ENCODE measurements at places on chromosomes 1 and 21.

DNA sequence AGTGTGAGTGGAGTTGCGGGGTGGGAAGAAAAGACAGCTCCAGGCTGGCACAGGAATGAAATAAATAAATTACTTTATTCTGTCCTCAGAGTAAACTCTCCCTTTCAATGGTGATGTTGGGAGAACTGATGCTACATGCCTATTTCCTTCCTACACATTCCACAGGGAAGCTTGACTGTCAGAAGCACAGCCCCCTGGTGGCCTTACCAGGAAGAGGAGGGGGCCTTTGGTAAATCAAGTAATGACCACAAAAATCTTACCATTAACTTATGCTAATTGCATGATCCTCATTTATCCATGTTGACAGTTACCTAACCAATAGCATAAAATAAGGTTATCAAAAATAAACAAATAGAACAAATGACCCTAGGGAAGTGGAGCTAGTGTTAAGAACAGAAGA is 605.0 kb upstream of the PKN2 start:
- no peaks in the 10 kb centered on the region for H3K4me1 ChIP-seq
- no peaks in the 10 kb centered on the region for H3K27me3 ChIP-seq
- H3K27ac ChIP-seq, result no peak overlapping the region
- no peak overlapping the region for H3K4me3 ChIP-seq
- no peaks in the 10 kb centered on the region for H3K36me3 ChIP-seq
- DNase-seq, result peak; percentile 10

DNA sequence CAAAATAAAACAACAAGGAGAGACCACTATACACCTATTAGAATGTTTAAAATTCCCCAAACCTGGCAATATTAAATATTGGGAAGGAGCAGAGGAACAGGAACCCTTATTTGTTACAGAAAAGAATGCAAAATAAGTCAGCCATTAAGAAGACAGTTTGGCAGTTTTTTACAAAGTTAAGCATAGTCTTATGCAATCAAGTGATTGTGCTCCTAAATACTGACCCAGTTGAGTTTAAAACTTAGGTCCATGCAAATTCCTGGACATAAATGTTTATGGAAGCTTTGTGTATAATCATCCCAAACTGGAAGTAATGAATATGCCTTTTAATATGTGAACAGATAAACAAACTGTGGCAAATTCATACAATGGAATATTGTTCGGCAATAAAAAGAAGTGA is 72.9 kb upstream of the RGS4 start:
- no peak overlapping the region for H3K27ac ChIP-seq
- no peak for DNase-seq
- no peak overlapping the region for H3K4me3 ChIP-seq

GRCh38 chr1:58325866-58326265 is 220.7 kb downstream of the OMA1 start:
- H3K27ac ChIP-seq, result no peak overlapping the region
- H3K36me3 ChIP-seq, result no peaks in the 10 kb centered on the region
- no peak overlapping the region for H3K4me3 ChIP-seq
- DNase-seq, result no peak
- H3K4me1 ChIP-seq, result no peaks in the 10 kb centered on the region
- no peaks in the 10 kb centered on the region for H3K27me3 ChIP-seq

DNA sequence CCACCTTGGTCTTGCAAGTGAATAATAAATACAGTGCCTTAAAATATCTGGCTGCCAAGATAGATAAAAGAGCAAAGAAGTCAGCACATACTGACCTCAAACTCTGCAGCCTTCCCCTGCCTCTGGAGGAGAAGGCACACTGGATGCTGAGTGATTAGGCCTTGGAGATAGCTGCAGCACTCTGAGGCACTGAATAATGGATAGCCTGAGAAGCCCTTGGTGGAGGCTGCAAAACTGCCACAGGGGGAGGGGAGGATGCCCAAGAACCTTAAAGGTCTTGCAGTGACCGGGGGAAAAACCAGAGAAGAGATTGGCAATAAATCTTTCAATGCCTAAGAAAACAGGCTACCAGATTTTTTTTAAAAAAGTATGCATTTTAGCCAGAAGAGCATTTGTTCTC is 167.4 kb upstream of the PRMT6 start:
- no peaks in the 10 kb centered on the region for H3K27me3 ChIP-seq
- no peak overlapping the region for H3K27ac ChIP-seq
- no peak for DNase-seq
- no peaks in the 10 kb centered on the region for H3K36me3 ChIP-seq
- H3K4me3 ChIP-seq, result no peak overlapping the region

DNA sequence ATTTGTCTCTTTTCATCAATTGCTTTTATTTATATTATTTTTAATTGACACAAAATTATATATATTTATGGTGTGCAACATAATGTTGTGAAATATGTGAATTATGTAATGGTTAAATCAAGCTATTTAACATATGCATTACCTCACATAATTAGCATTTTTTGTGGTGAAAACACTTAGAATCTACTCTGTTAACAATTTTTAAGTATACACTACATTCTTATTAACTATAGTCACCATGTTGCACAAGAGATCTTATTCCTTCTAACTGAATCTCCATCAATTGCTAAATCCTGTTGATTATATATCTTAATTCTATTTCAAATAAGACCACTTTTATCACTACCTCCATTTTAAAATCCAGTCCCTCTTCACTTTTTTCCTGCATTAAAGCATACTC is 42.5 kb downstream of the PLPPR5 start:
- H3K27ac ChIP-seq, result no peak overlapping the region
- DNase-seq, result peak; percentile 55
- no peaks in the 10 kb centered on the region for H3K36me3 ChIP-seq

DNA sequence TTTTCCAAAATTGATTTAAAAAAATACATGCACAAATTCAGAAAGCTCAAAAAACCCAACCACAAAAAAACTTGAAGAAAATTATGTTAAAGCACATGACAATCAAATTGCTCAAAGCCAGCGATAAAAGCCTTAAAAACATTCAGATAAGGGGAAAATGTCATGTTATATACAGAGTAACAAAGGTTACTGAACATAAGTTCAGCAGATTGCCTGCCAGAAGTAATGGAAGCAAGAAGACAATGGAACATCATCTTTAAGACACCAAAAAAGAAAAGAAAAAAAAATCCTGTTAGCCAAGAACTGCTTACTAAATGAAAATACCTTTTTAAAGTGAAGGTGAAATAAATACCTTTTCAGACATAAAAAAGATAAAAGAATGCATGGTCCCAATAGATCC is 147.2 kb upstream of the SGIP1 start:
- H3K4me3 ChIP-seq, result no peak overlapping the region
- no peak overlapping the region for H3K27ac ChIP-seq
- DNase-seq, result no peak

DNA sequence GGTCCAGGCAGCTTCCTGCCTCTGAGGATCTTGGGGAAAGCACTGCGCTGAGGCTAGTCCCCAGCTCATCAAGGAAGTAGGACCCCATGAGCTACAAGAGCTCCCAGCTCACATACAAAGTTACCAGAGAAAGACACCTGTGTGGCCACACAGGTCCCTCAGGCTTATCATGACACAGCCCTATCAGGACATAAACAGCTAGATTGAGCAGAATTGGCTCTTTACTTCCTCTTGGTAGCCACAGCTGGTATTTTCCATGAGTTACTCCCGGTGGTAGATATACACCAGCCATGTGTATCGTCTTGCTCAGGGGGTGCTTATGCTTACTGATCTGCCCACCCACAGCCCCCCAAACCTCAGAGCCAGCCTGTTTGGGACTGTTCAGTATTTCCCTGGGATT is 1.2 kb downstream of the LENEP start:
- DNase-seq, result no peak
- peaks cover 4% of the 10 kb centered on the region for H3K36me3 ChIP-seq
- H3K4me3 ChIP-seq, result no peak overlapping the region

GRCh38 chr1:12478612-12478985 is 139.4 kb downstream of the DHRS3 start:
- DNase-seq, result no peak
- H3K27ac ChIP-seq, result peak overlapping the region; percentile 71
- H3K4me3 ChIP-seq, result no peak overlapping the region
- H3K4me1 ChIP-seq, result peaks cover 65% of the 10 kb centered on the region
- no peaks in the 10 kb centered on the region for H3K36me3 ChIP-seq
- H3K27me3 ChIP-seq, result no peaks in the 10 kb centered on the region

- H3K27me3 ChIP-seq, result no peaks in the 10 kb centered on the region
- no peak overlapping the region for H3K4me3 ChIP-seq
- no peaks in the 10 kb centered on the region for H3K4me1 ChIP-seq
These were observed 58.1 kb downstream of the PRKCZ start for GRCh38 chr1:2108213-2108876.

- H3K27ac ChIP-seq, result no peak overlapping the region
- DNase-seq, result no peak
- H3K36me3 ChIP-seq, result no peaks in the 10 kb centered on the region
- H3K4me3 ChIP-seq, result no peak overlapping the region
These were observed 15.4 kb upstream of the KIAA0040 start for GRCh38 chr1:175207971-175208370.

GRCh38 chr21:42409366-42409765 is 5.7 kb downstream of the UBASH3A start:
- H3K36me3 ChIP-seq, result no peaks in the 10 kb centered on the region
- H3K27ac ChIP-seq, result no peak overlapping the region
- no peaks in the 10 kb centered on the region for H3K4me1 ChIP-seq
- peaks cover 2% of the 10 kb centered on the region for H3K27me3 ChIP-seq
- no peak for DNase-seq

- H3K27ac ChIP-seq, result no peak overlapping the region
- no peak overlapping the region for H3K4me3 ChIP-seq
- DNase-seq, result no peak
- H3K4me1 ChIP-seq, result no peaks in the 10 kb centered on the region
These were observed 507.2 kb upstream of the PBX1 start for GRCh38 chr1:164051782-164052181.

DNA sequence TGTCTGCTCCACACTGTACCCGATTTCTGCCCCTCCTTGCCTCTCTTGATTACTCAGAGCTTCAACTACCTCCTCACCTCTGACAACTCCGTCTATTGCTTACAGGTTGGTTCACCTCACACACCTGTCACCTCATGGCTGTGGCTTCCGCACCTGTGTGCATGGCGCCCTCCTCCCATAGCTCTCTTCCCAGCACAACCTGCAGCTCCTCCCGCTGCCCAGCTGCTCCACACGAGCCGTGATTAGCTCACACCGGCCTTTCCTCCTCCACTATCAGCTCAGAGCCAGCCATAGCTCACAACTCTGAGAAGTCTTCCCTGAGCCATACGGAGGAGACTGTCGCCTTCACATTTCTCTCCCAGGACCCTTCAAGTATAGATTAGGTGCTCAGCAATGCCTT is 67.5 kb downstream of the GNG4 start:
- peaks cover 2% of the 10 kb centered on the region for H3K27me3 ChIP-seq
- H3K27ac ChIP-seq, result no peak overlapping the region
- H3K4me3 ChIP-seq, result no peak overlapping the region
- DNase-seq, result no peak
- no peaks in the 10 kb centered on the region for H3K4me1 ChIP-seq

GRCh38 chr1:21647431-21648351 is 21.5 kb downstream of the RAP1GAP start:
- no peaks in the 10 kb centered on the region for H3K36me3 ChIP-seq
- H3K27me3 ChIP-seq, result peaks cover 25% of the 10 kb centered on the region
- DNase-seq, result peak; percentile 44
- no peak overlapping the region for H3K27ac ChIP-seq
- no peak overlapping the region for H3K4me3 ChIP-seq

DNA sequence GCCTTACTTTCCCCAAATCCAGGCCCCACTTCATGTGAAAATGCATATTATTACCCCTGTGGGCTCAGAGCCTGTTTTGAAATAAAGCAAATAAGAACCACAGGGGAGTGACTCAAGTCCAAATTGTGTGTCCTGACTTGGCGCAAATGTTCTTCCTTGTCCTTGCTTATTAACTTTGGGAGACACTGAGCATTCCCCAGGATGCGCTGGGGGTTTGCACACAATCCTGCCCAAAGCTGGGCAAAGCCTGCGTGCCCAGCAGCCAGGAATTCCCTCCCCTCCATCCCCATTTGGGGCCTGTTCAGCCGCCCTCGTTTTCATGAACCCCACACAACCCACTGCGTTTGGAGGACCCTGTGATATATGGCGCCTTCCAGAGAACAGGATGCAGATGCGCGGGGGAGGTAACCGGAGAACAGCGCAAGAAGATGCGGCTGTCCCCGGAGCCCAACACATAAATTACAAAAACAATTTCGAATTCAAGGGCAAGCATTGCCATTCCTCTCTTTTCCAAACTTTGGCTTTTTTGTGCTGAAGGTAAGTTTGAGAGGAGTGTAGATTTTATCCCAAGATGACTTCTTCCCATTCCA is 42.4 kb upstream of the CLDN14 start:
- peaks cover 6% of the 10 kb centered on the region for H3K27me3 ChIP-seq
- H3K4me3 ChIP-seq, result no peak overlapping the region
- H3K4me1 ChIP-seq, result no peaks in the 10 kb centered on the region
- no peaks in the 10 kb centered on the region for H3K36me3 ChIP-seq
- H3K27ac ChIP-seq, result no peak overlapping the region

- no peak overlapping the region for H3K4me3 ChIP-seq
- H3K36me3 ChIP-seq, result no peaks in the 10 kb centered on the region
- H3K27me3 ChIP-seq, result no peaks in the 10 kb centered on the region
- DNase-seq, result no peak
These were observed 16.2 kb upstream of the DNASE2B start for GRCh38 chr1:84382127-84382526.

Data from astrocyte (in vitro differentiated cells and primary cell).